Left forelimb (tissue), 1 donor: ENCODE measurements at places on chromosomes 11 and 22.

GRCh38 chr11:67054346-67054835, 2.3 kb upstream of the RHOD start:
- no peak for DNase-seq

- no peak for DNase-seq
Observed at GRCh38 chr11:113721462-113722066, 15.5 kb upstream of the TMPRSS5 start.

- no peak for DNase-seq
Observed at GRCh38 chr11:36385121-36385970, 89.3 kb downstream of the PRR5L start.

- no peak for DNase-seq
Observed at GRCh38 chr11:128179039-128179438, 408.3 kb downstream of the ETS1 start.

- DNase-seq, result peak; percentile 81
Observed at GRCh38 chr11:61004180-61004611, 32.7 kb downstream of the CD6 start.
